ENCODE measurements at places on chromosomes 6 and 20. TPM values are rescaled to one million over a fixed set of nuclear protein-coding genes. Genes with fewer than 3 reads are reported as not detected.

- DNase-seq, result no peak
Measured at GRCh38 chr6:34462551-34462971, 3.3 kb upstream of the PACSIN1 start.

- DNase-seq, result peak; percentile 80
Measured at GRCh38 chr6:109236115-109237076, 141.1 kb downstream of the CEP57L1 start.

DNA sequence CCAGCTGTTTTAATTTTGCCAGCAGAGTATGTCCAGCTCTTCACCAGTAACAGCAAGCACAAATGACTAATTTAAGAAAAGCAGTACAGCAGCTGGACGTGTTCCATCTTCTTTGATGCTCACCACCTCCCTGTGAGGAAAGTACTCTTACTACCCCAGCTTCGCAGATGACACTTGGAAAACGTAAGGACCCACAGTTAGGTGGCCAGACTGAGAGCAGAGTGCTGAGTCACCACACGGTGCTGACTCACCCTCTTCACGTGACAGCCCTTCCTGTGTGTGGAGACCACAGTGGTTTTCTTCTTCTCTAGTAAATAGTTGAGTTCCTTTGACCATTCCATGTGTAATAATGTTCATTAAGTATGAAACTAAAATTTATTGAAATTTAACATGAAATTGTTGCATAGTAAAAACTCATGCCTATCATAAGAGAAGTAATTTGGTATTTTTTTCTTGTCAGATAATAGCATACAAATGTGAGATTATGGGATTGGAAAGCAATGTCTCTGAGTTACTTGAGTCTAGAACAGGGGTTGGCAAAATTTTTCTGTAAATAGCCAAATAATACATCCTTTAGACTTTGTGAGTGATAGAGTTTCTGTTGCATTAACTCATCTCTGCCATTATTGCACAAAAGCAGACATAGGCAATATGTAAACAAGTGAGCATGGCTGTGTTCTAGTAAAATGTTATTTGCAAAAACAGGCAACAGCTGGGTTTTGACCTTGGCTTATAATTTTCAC is 76.6 kb downstream of the SLX4IP start:
- DNase-seq, result peak; percentile 89

DNA sequence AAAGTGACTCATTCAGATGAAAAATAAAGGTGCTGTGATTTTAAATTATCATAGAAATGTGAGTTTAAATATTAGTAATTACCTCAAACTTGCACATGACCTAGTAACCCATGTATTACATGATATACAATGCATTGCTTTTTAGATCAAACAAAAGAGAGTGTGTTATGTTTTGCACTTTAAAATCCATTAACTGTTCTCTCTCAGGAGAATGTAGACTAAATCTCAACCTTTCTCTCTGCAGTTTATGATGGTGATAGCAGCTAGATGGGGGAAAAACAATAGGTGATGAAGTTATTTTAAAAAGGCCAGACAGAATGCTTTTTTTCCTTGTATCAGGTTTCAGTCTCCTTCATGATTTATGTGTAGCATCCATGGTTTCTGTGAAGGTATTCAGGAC is 404.4 kb upstream of the RNF217 start:
- DNase-seq, result no peak

The MLIP gene
- 0.43 TPM for total RNA-seq

Measured in testis (tissue), 5 donors.